ENCODE measurements at places on chromosomes 13 and 19.

GRCh38 chr19:51552996-51553725, 17.9 kb upstream of the ZNF175 start:
- no peak for DNase-seq

DNA sequence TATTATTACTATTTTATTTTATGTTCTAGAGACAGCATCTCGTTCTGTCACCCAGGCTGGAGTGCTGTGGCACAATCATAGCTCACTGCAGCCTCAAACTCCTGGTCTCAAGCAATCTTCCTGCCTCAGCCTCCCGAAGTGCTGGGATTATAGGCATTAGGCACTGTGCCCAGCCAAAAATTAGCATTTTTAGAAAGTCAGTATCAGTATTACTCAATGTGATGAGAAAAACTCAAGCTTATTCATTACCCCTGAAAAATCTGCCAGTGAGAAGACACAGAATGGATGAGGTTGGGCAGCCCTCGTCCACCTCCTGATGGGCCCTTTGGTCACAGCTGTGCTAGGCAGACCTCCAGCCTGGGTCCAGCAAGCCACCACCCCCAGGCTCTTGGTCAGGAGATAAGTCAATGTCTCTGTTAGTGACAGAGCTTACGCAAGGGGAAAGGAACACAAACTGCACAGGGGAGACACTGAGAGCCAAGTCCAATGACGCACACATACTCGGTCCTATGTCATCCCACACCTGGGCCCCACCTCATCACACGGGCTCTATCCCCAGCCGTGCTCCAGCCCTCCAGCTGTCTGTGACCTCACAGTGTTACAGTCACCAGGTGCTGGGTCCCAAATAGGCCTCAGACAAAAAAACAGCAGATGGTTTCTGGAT, 19.8 kb downstream of the PEPD start:
- DNase-seq: no peak

DNA sequence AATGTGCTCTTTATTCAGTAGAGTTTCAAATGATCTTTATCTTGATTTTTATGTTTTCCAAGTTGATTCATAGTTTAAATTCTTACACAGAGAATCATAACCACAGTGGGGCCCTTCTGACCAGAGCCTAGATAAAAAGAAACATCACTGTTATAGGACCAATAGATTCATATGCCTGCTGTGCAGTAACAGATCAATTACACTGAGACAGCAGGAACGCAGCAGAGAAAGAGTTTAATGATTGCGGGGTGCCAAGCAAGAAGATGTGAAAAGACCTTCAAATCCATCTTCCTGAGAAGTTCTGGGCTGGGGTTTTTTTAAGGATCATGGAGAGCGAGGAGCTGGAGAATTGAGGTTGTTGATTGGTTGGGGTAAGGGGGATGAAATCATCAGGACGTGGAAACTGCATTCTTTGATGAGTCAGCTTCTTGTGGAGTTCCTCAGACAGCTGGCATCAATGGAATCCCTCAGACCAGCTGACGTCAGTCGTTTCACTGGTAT, 346.6 kb downstream of the TBC1D4 start:
- DNase-seq: no peak

GRCh38 chr19:14416817-14417231, 2.3 kb downstream of the DDX39A start:
- DNase-seq: no peak

DNA sequence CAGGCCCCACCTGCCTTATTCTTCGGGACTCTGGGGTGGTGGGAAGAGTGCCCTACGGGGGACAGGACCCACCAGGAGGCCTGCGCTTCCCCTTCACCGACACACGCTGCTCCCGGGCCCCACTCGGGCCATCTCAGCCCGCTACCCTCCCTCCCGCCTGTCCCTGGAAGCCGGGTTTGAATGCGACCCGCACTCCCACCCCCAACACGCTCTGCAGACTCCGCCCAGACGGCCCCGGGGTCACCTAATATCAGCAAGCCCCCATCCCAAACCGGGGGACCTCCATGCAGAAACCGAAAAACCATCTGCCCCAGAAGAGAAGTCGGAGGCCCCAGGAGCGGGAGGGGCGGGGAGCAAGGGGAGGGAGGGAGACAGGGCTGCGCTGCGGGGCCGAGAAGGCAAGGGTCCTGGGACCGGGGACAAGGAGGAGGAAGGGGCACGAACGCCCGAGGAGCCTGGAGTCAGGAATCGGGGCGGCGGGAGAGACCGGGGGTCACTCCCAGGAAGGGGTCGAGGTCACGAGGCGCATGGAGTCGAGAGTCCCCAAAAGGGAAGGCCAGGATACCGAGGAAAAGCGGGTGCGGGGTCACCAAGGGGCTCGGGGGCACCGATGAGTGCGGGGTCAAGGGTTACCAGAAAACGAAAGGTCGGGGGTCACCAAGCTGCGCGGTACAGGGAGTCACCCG, 766 bp downstream of the SBNO2 start:
- DNase-seq: no peak

DNA sequence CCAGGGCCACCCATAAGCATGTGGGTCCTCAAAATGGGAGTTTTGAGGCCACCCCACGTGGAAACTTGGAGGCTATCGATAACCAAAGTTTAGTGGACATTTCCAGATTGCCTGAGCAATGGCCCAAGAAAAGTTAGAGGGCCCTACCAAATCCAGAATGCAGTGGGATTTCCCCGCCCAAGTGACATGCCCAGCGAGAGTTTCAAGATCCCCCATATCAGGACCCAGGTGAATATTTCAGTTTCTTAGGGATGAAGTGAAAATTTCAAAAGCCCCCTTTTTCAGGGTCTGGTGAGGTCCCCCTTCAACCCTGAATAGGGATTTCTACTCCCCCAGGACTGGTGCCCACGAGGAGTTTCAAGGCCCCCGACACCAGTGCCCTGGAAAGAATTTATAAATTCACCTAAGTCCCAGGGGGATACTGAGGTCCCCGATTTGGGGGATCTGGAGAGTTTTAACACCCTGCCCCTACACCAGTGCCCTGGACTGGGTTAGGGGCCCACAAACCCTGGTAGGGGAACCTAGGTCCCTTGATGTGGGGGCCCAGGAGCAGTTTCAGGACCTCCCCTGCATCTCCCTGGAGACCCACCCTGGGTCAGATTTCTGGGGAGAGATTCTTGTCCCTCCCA, 695 bp downstream of the BST2 start:
- DNase-seq: no peak

DNA sequence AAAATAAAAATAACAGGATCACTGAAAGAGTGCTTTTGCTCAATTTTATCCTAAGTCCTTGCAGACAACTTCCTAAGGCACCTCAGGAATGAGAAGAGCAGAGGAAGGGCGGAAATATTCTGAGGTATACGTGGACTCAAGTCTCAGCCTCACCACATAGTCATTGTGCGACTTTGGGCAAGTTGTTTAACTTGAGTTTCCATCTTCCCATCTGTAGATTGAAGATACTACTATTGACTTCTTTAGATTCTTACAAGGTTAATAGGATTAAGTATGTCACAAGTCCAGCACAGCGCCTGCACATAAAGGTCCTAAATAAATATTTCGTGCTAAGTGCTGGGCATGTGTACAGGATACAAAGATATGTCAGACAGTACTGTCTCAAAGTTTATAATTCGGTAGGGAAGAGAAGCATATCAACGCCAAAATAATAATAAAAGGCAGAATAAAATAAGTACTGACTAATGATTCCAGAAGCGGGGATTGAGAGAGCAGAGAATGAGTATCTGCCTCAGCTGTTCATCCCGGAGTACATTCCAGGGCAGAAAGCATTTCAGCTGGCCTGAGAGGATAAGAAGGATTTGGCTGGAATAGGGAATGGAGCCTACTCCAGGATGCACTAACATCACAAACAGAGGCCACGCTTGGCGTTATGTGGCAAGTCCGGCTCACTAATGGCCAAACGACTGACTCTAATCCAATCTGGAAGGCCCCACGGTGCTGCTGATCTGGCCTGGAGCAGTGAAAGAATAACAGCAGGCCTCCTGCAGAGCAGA, 139.7 kb downstream of the FLT1 start:
- DNase-seq: no peak

DNA sequence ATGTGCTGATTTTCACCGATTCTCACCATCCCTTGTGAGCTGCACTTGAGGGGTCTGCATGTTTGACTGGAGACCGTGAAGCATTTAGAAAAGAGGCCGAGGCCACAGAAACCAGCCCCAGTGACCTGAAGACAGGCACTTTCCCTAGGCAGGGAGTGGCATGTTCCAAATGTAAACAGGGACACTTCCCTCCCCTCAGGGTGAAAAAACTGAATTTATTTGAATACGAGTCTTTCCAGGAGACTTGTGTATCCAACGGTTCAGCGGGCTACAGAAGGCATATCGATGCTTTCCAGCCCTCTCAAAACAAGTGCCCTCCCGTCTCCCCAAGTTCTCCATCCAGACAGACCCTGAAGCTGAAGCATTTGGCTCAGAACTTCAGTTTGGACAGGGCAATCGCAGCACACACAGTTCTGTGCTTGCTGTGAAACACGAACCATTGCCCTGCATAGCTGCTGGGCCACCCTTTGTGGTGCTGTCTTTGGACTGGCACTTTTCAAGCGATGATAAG, 106.1 kb downstream of the ZIC5 start:
- no peak for DNase-seq

GRCh38 chr13:67509018-67509417, 278.9 kb upstream of the PCDH9 start:
- DNase-seq: no peak

DNA sequence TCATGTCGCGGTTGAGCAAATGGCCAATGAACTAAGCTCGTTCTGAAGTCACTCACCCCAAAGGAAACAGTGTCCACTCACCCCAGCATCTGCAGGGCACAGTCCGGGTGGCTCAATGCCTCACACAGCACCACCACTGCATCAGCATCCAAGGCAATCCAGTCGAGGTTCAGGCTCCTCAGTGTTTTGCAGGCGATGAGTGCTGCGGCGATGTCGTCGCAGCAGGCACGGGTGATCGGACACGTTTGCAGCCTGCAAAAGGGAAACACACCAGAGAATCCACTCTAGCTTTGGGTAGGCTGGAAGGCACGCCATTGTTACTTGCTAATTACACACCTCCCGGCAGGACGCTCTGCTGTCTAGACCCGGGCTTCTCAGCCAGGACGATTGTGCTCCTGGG, 26.5 kb downstream of the NLRP9 start:
- no peak for DNase-seq

- DNase-seq: no peak
Measured at GRCh38 chr13:114226088-114226487, 8.6 kb upstream of the CDC16 start.

- DNase-seq: peak; percentile 25
Measured at GRCh38 chr13:114115191-114115671, 17.2 kb downstream of the RASA3 start.

DNA sequence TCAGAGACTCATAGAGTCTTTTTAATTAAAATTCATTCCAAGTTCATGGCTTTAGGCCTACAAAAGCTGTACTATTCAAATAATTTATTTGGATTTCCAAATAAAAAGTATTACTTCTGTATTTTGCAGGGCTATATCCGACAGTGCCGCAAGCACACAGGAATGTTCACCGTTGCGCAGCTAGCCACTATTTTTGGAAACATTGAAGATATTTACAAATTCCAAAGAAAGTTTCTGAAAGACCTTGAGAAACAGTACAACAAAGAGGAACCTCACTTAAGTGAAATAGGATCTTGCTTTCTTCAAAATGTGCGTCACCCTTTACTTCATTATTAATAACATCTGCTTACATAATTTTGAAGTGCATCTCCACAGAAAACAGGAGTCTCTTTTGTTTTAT, 20.5 kb upstream of the C1QTNF9 start:
- DNase-seq: no peak

GRCh38 chr13:25237083-25237482, 50.2 kb downstream of the MTMR6 start:
- DNase-seq: no peak

DNA sequence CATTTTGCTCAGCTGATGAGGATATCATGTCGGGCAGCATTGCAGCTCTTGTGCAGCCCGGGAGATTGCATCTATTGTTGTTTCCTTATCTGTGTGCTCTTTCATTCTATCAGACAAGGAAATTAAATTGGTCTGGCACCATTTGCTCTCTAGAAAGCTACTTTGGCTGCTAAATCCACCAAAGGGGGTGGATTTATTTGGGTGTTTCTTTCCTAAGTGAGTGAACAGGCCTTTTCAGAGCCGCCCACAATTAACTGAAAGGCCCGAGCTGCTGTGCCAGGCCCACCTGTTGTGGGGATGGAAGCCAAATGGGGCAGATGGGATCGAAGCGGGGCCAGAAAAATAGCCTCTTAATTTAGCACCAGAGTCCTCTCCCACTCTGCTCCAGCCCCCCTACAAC, 99.4 kb downstream of the DNAJC15 start:
- no peak for DNase-seq

GRCh38 chr19:47798904-47799266, 5.5 kb downstream of the TPRX1 start:
- DNase-seq: no peak

DNA sequence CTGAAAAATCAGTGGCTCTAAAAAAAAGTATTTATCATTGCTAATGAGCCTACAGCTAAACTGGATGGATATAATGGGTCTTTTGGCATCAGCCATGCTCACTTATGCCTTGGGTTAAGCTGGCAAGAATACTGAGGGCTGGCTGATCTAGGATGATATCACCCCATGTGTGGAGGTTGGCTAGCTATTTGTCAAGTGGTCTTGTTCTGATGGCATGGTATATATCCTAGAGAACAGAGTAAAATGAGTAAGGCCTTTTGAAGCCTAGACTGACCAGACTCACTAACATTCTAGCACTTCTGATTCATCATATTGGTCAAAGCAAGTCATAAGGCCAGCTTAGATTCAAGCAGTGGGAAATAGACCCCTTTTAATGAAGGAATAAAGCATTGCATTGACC, 383.0 kb downstream of the SLITRK1 start:
- DNase-seq: no peak

- no peak for DNase-seq
Measured at GRCh38 chr19:38924388-38924787, 6.2 kb downstream of the SARS2 start.

GRCh38 chr13:103431856-103432255, 365.6 kb upstream of the SLC10A2 start:
- no peak for DNase-seq

GRCh38 chr19:14035706-14036105, 4.1 kb downstream of the IL27RA start:
- DNase-seq: no peak

DNA sequence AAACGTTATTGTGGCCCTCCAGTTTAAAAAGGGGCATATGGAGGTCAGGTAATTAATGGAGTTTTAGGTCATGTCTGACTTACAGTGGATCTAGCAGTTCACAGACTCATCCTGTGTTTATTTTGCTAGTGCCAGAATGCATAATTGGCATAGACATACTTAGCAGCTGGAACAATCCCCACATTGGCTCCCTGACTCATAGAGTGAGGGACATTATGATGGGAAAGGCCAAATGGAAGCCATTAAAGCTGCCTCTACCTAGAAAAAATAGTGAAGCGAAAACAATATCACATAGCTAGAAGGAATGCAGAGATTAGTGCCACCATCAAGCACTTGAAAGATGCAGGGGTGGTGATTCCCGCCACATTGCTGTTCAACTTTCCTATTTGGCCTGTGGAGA, 610.7 kb downstream of the SLITRK5 start:
- no peak for DNase-seq

DNA sequence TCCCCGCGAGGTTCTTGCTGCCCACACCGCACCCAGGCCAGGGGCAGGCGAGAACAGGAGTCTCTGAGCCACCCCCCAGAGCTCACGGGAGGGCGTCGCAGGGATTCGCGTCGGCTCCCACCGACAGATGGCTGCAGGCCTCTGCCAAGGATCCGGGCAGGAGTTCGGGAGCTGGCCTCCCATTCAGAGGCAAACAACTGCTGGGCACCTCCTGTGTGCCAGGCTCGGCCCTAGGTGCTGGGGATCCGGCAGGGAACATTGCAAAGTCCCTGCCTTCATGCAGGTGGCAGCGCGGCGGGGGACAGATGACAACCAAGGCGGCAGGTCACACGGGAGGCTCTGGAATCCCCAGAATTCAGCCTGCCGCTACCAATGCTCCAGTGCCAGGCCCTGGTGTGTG, 25.3 kb downstream of the LRRC4B start:
- no peak for DNase-seq

All from activated CD8-positive, alpha-beta memory T cell treated with anti-CD3 and anti-CD28 coated beads, Interleukin-2, amount 50 U/mL, for 4 hours (primary cell).